ENCODE measurements at places on chromosomes 12 and 14. TPM values are rescaled to one million over a fixed set of nuclear protein-coding genes. Genes with fewer than 3 reads are reported as not detected.

Gene PXN
- 33.9 TPM for total RNA-seq

Gene PITPNM2
- 1.6 TPM for total RNA-seq

Gene OR4E2
- total RNA-seq = not detected

Gene FGD4
- 10.3 TPM for total RNA-seq

Gene GPR68
- total RNA-seq = 0.28 TPM

Gene IRAK3
- total RNA-seq = 0.72 TPM

Gene RPL10L
- total RNA-seq = not detected

Measured in IMR-90 (cell line).